ENCODE measurements at places on chromosomes 3 and 15. TPM values are rescaled to one million over a fixed set of nuclear protein-coding genes. Genes with fewer than 3 reads are reported as not detected.

HGD gene
- not detected for total RNA-seq

PPP1R14D gene
- not detected for total RNA-seq

DNA sequence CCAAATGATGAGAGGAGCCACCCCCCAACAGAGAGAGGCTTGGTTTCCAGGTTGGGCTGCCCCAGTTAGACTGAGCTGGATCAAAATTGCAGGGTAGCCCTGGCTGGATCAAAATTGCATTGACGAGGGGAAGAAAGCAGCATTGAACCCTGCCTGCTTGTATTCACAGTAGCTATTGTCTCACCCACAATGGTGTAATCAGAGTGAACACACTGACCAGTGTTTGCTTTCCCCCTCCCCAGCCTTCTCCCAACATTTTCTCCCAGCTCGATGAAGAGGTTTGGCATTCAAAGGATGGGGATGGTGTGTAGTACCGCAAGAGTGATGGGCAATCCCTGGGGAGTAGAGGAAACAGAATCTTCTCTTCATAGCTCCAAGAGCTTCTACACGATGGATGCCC lies 223.8 kb downstream of the ADAMTS9 start:
- no peak for DNase-seq

ZNF445 gene
- total RNA-seq = 12.8 TPM

DNA sequence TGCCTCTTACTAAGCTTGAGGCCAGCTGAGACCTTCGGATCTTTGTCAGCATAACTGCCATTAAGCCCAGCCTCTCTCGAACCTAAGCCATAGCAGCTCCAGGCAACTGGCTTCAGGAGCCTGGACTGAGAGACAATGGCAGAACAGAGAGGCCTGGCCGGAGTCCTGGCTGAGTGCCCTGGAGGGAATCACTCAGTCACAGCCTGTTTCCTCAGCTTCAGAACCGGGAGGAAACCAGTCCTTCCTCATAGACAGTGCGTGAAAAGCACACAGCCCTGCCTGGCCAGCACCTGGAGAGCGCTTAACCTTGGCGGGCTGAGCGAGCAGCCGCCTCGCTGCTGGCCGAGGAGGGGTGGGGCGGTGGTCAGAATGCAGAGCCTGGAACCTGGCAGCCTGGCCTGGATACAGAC lies 21.6 kb downstream of the RNU5B-1 start:
- peak; percentile 58 for DNase-seq

DNA sequence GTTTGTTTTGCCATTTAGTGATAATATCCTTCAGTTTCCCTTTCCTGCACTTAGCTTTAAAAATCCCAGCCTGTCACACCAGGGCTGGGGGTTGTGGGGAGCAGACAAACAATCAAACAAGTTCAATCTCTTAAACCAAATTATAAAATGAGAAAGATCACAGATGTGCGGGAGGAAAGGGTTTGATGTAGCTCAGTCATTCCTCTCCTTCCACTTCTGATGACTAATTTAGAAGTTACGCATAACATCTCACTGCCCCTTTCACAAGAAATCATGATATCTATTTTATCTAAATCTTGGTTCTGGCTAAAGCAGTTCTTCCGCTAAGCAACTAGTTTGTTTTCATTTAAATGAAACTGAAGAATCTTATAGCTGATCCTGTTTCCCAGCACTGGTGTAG lies 34.1 kb upstream of the ATG7 start:
- DNase-seq = no peak

DNA sequence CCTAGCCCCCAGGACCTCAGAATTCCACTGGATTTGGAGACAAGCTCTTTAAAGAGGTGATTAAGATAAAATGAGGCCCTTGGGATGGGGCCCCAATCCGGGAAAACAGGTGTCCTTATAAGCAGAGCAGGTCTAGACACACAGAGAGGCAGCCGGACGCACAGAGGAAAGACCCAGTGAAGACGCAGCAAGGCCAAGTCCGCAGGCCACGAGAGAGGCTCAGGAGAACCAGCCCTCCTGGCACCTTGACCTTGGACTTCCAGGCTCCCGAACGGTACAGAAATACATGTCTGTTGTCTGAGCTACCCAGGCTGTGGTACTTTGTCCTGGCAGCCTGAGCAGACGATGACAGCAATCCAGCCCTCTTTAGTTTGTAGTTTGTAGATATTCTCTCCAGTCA lies 324.5 kb downstream of the OCA2 start:
- no peak for DNase-seq

GRCh38 chr3:62027241-62027640 lies 346.1 kb downstream of the FEZF2 start:
- DNase-seq = no peak

- no peak for DNase-seq
Observed at GRCh38 chr3:4986175-4986781, 7.0 kb downstream of the BHLHE40 start.

GRCh38 chr15:78854833-78855372 lies 17.8 kb upstream of the MORF4L1 start:
- DNase-seq = no peak

DNA sequence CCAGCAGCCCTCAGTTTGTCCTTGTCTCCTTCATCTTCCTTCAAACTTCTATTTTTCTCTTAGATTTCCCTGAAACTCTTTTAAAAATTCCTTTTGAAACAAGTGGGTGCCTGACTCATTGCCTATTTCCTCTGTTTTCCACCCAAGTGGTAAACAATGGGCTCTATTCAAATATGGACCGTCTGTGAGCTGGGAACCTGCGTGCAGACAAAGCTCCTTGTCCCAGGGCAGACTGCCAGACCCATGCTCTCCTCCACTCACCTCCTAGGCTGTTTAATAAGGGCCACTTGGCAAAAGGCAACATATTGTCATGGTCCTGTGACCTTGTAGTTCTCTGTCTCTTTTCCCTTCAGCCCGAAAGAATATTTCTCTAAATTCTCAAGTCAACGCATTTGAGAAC lies 332.7 kb upstream of the THBS1 start:
- peak; percentile 51 for DNase-seq

DNA sequence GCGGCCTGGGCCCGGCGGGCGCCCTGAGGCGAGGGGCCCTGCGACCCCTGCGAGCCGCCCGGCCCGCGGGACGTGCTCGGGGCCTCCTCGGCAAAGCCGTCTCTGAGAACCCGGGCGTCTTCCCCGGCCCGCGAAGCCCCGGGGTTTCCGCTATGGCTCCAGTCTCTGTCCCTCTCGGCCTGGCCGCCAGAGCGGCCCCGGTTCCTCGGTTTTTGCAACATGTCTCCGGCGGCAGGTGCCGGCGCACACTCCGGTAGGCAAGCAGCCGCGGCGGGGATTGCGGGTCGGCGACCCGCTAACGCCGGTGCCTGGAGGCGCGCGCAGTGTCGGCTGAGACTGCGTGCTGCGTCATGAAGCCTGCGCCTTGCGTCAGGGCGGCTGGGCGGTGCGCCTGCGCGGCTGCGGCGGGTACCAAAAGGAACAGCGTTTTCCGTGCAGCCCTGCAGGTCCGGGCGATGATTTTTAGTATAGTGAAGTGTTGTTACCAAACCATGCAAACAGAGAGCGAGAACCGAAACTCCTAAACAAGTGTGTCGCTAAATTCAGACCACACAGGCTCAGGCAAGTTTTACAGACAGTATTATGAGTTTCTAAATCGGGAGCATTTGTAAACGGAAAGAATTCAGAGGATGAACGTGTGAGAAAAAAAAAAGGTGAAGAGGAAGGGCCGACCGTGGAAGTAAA lies at the start of gene NSMCE3:
Gene NSMCE3 (minus strand): TSS at position 338 of the 684 bp plus-strand sequence. CDS start 117 bp downstream, at position 221.
- peak; percentile 95 for DNase-seq
